ENCODE measurements at places on chromosomes 4 and X.

DNA sequence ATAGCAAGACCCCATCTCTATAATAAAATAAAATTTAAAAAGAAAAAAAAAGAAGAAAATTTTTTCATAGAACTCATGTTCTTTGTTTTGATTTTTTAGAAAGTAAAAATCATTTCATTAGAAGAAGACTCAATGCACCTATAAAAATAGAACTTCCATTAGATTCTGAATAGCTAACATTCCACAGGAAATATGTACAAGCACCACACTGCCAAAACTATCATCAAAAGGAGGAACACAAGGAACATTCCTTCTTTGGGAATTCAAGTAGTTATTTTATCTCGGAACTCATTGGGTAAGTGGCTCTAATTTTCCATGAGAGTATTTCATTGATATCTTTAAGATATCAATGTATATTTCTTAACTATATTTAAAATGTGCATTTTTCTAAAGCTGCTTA is 157.6 kb downstream of the CAMK2D start:
- no peak for DNase-seq

GRCh38 chrX:41082783-41083182 is 2.5 kb upstream of the USP9X start:
- DNase-seq: no peak

GRCh38 chr4:145679991-145680455 is at the start of gene C4orf51:
C4orf51 (plus strand) TSS chr4:145680146; CDS start chr4:145680204, 58 bp downstream.
- DNase-seq: peak; percentile 58

GRCh38 chrX:15216280-15216679 is 53.6 kb downstream of the ASB9 start:
- DNase-seq: no peak

GRCh38 chrX:20066968-20067708 is 49.6 kb downstream of the MAP7D2 start:
- peak; percentile 84 for DNase-seq

DNA sequence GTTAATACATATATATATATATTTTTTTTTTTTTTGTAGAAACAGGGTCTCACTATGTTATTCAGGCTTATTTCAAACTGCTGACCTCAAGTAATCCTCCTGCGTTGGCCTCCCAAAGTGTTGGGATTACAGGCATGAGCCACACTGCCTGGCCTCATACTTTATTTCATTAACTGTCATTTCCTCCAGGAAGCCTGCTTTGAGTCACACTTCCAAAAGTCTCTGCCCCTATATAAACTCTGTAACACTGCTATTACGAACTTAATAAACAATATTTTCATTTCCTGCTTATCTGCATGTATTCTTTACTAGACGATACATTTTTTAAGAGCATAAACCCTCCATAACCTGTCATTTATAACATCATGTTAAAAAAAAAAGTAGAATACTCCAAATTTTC is 167.2 kb downstream of the WDFY3 start:
- no peak for DNase-seq

GRCh38 chrX:21840193-21840545 is 752 bp downstream of the MBTPS2 start:
- DNase-seq: no peak

- DNase-seq: no peak
Measured at GRCh38 chrX:67582436-67582835, 38.6 kb downstream of the AR start.

GRCh38 chr4:181637186-181638105 is 605.8 kb upstream of the TENM3 start:
- peak; percentile 27 for DNase-seq

DNA sequence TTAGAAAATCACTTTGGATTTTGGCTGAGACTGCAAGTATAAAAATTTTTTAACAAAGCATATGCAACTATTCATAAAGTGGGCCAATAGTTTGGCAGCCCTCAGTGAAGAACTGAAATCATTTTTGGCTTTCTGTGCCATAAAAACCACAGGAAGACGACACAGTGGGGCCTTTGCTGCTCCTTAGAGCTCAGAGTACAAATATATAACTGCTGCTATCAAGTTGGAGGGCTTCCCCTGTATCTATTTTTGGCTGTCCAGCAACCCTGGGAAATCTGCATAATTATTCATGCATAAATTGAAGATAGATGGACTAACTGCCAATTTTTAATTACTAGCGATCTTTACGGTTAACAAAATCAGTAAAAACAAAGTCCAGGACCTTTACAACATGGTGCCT is 51.5 kb upstream of the FTHL17 start:
- DNase-seq: no peak

- peak; percentile 97 for DNase-seq
Measured at GRCh38 chr4:8182858-8183725, 16.0 kb upstream of the SH3TC1 start.

DNA sequence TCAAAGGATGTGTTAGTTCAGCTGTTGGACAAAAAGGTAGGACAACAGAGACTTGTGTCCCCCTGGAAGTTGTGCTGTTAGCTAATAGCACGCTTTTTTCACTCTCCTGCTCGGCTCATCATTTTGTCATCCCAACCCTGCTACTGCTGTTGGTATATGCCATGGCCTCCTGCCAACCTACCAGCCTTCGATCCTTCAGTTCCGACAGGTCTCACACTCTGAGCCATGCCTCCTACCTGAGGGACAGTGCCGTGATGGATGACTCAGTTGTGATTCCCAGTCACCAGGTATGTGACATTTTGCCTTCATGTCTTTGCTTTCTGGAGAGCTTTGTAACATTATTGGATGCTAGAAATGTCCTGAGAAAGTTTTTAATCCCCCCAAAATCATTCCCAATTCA is 268.1 kb downstream of the ANK2 start:
- no peak for DNase-seq

- DNase-seq: no peak
Measured at GRCh38 chr4:174604198-174604597, 81.9 kb upstream of the HPGD start.

GRCh38 chr4:177369372-177369771 is 59.7 kb downstream of the NEIL3 start:
- peak; percentile 87 for DNase-seq

DNA sequence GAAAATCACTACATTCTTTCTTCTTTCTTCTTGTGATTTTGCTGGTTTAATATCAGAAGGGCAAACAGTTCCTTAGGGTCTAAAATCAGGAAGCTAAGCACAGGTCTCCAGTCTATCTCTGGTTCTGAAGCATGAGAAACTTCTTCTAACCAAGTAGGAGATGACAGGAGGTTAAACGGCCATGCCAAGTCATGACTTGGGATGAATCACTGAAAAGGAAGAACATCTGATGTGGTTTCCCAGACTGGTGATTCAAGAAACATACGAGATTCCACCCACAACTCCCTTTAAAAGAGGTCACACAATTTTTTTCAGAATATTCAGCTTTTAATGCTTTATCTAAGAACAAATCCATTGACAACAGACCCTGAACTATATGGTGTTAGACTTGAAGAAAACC is 684.0 kb upstream of the PRKX start:
- DNase-seq: no peak

DNA sequence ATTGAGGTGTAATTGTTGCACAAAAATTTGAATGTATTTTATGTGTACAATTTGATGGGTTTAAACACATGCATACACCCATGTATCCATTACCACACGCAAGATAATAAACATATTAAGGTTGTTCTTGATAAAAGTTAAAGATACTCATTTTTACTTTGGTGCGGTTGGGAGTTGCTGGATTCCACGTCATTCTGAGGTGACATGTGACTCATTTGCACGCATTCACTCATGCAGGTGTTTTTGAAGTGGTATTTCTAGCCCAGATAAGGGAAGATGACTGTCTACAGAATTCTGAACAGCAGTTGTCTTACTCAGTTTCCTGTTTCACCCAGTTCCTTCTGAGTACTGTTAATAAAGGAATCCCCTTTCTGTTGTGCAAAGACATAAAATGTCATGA is 142.0 kb downstream of the RTL3 start:
- no peak for DNase-seq

DNA sequence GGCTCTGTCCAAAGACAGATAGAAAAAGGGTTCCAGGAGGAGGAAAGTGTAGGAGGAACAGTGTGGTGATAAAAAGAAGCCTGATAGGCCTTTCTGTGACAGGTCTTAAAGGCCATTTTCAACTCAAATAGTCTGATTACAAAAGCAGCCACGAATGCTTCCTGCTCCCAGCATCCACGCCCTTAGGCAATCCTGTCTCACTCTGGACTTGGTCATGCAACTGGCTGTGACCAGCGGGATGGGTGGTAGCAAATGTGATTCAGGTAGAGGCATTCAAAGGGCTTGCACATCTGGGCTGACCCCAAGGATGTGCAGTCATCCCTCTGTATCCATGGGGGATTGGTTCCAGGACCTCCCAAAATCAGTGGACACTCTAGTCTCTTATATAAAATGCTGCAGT is 14.4 kb upstream of the SEPSECS start:
- no peak for DNase-seq

- DNase-seq: no peak
Measured at GRCh38 chr4:139860435-139861024, 194.9 kb downstream of the MGST2 start.

DNA sequence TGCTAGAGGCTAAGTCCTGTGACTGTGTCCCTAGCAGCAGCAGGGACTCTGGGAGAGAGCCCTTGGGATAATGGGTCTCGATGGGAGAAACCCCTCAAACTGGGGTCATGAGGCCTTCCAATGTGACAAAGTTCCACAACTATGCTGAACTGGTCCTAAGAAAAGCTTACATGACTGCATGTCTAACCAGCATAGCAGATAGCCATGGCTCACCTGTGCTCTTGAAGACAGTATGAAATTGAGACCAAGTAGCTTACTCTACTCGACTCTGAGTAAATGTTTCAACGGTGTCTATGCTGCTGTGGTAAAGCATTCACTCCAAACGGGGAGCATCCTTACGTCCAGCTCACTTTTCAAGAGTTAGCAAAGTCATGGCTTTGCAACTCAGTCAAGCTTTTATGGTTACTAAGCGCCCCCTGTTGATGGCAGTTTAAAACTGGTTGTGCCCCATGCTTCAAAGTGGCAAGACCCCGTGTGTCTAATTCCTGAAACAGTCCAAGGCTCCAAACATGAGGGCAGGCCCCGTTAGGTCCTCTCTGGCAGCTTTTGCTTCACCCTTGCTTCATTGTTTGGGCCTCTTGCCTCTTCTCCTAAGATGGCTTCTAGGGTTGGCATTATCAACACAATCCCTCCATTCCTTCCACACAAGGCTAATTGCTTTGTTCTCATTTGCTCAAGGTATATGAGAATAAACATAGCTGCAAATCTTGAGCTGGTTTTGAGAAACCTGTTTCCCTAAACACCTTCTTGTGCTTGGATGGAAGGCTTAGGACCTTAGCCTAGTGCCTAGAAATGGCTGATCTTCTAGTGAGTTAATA is 46.6 kb downstream of the CCNG2 start:
- DNase-seq: no peak

DNA sequence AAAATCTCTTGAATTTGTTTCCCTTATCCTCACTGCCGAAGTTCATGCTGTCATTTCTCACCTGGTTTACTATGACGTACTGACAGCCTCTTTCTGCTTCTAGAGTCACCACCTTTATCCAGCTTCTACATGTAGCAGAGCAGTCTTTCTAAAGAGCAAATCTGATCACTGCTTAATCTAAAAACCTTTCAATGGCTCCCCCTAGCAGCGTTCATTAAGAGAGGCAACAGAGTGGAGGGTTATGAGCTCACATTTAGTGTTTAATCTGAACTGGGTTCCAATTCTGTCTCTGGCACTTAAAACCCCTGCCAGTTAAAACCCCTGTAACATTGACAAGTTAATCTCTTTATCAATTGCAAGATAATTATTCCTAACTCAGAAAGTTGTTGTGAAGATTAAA is 4.4 kb downstream of the RBPJ start:
- DNase-seq: peak; percentile 55

DNA sequence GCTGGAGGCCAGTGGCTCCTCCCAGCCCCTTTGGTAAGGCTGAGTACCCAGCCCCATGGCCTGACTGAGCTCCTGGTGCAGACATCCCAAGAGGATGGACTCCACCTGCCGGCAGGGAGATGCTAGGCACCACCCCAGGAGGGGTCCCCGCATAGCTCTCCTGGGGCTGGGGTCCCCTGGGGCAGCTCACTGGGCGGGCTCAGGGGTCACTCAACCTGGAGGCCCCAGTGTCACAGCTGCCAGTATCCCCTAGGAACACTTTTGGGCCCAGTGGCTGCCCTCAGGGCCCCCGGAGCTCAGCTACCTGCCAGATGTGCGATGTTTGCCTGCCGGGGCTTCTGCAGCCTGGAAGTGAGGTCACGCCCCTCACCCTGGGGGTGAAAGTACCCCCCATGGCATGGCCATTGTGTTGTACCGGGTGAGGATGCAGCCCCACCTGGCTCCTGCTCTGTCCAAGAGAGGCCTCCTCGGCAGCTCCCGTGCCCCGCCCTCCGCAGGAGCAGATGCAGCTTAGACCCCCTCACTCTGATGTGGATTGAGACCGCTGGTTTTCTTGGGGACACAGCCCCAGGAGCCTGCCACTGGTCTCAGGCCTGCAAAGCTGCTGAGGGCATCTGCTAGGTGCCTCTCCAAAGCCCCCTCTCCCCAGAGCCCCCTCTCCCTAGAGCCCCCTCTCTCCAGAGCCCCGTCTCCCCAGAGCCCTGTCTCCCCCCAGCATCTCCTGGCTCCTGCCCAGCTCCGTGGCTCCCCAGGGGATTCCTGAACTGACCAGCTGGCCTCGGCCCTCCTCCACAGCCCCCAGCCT is 6.7 kb upstream of the HGFAC start:
- no peak for DNase-seq

- no peak for DNase-seq
Measured at GRCh38 chr4:16443504-16444088, 217.3 kb upstream of the TAPT1 start.

DNA sequence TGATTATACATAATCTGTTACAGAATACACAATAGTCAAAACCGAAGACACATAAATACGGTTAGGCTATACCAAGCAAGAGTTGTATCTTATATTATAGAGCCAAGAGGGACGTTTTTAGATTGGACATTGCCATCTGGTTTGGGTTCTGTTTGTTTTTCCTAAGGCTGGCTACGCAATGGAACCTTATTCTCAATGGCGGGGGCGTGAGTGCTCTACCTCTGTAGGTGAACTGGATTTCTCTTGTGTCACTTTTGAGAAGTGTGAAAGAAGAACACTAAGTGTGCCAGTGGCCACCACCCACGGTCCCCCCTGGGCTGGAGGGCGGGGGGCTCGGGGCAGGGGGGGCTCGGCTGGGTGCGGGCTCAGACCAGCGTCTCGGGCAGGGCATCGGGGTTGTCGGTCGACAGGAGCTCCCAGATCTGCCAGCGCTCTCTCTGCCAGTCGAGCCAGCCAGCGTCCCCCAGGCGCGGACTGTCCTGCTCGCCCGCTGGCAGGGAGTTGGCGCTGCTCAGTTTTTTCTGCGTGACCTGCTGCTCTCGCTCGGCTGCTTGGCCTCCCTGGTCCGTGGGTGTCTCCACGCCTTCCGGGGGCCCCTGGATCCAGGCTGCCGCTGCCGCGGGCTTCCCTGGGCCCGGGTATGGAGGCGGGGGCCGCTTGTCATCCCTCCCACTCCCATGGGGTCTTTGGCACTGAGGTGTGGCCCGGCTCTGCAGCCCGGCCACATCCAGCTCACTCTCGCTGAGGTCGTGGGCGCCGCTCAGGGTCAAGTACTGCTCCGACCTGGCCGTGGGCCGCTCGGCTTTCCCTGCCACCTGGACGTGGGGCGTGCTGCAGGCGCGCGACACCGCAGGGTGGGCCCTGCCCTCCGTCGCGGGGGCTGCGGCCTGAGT is 27.6 kb downstream of the HCCS start:
- DNase-seq: no peak

All from osteoblast (primary cell).